ENCODE measurements at places on chromosomes 7 and 10. TPM values are rescaled to one million over a fixed set of nuclear protein-coding genes. Genes with fewer than 3 reads are reported as not detected.

DNA sequence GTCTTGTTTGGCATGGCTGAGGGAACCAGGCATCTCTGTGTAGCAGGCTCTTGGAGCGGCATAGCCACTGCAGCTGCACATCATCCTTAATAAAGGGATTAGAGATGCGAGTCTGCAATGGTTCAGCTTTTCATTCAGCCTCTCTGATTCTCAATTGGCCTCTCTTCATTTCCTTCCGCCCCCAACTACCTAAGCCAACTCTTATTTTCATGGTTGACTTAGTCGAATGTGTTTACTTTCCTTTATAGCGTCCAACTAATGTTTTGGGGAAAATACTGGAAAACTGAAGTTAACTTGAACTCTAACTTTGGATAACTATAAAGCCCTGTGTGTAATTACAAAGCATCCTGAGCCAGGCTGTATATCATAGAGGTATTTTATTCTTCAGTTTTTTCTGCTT is 202.2 kb upstream of the KIAA1217 start:
- H3K36me3 ChIP-seq, result no peaks in the 10 kb centered on the region
- no peak overlapping the region for H3K27ac ChIP-seq
- no peaks in the 10 kb centered on the region for H3K27me3 ChIP-seq
- no peaks in the 10 kb centered on the region for H3K4me1 ChIP-seq

The FAM25C gene
- 0.57 TPM for total RNA-seq

GRCh38 chr10:79132681-79133381 is 64.1 kb downstream of the ZMIZ1 start:
- H3K27ac ChIP-seq, result peak overlapping the region; percentile 82
- peaks cover 21% of the 10 kb centered on the region for H3K36me3 ChIP-seq
- no peak overlapping the region for H3K4me3 ChIP-seq

The DDC gene
- 0.33 TPM for total RNA-seq

The IRF5 gene
- 10.0 TPM for total RNA-seq

DNA sequence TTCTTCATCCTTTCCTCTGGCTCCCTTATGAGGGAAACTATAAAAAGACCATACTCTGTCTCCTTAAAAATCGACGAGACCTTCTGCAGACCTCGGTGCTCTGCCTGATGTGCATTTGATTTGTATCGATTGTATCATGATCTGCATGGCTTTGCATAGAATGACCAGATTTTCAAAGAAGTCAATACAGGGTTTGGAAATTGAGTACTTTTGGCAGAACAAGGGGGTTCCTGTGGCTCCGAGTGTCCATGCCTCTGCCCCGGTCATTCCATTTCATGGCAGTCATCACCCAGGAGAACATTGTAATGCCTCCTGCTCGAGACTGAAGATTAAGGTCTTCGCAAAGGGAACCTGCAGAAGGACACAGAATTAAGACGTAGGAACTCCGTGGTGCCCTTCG is 685 bp downstream of the CASP2 start:
- H3K4me3 ChIP-seq, result peak overlapping the region; percentile 87
- peaks cover 39% of the 10 kb centered on the region for H3K4me1 ChIP-seq
- H3K27me3 ChIP-seq, result no peaks in the 10 kb centered on the region
- DNase-seq, result no peak

- peaks cover 27% of the 10 kb centered on the region for H3K36me3 ChIP-seq
- no peak overlapping the region for H3K27ac ChIP-seq
- no peaks in the 10 kb centered on the region for H3K27me3 ChIP-seq
- H3K4me3 ChIP-seq, result no peak overlapping the region
- peaks cover 18% of the 10 kb centered on the region for H3K4me1 ChIP-seq
Observed at GRCh38 chr7:98249106-98249505, 2.9 kb downstream of the TECPR1 start.

The CCAR1 gene
- total RNA-seq, result 68.7 TPM

DNA sequence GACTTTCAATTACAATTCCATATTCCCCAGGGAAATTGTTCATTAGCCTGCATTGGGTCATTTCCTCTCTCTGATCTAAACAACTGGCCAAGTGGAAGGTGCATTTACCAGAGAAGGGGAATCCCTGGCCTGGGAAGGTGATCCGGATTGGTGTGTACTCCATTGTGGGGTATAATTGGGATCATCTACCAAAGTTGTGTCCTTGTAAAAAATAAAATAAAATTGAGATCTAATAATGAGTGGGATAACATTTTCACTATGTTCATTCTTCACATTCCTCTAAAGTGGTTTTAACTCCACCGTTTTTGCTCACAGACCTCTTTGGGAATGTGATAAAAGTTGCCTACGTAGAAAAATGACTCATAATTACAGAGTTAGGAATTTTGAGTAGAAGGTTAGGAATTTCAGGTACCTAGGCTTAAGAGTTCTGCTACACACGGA is 22.8 kb downstream of the ARL5B start:
- DNase-seq, result no peak
- no peaks in the 10 kb centered on the region for H3K27me3 ChIP-seq
- peaks cover 3% of the 10 kb centered on the region for H3K4me1 ChIP-seq
- H3K4me3 ChIP-seq, result no peak overlapping the region

GRCh38 chr7:153835712-153836265 is 216.4 kb upstream of the DPP6 start:
- H3K27me3 ChIP-seq, result no peaks in the 10 kb centered on the region
- H3K27ac ChIP-seq, result no peak overlapping the region
- no peaks in the 10 kb centered on the region for H3K36me3 ChIP-seq
- DNase-seq, result no peak

The CPN1 gene
- total RNA-seq, result not detected

The HGF gene
- total RNA-seq, result 1.2 TPM

GRCh38 chr7:28835800-28836199 is 122.3 kb downstream of the TRIL start:
- H3K4me3 ChIP-seq, result no peak overlapping the region
- DNase-seq, result no peak
- no peaks in the 10 kb centered on the region for H3K27me3 ChIP-seq
- no peaks in the 10 kb centered on the region for H3K4me1 ChIP-seq

The GPR158 gene
- under 0.01 TPM for total RNA-seq

All from thymus (tissue), 14 donors.